ENCODE measurements at places on chromosomes 6 and 20.

DNA sequence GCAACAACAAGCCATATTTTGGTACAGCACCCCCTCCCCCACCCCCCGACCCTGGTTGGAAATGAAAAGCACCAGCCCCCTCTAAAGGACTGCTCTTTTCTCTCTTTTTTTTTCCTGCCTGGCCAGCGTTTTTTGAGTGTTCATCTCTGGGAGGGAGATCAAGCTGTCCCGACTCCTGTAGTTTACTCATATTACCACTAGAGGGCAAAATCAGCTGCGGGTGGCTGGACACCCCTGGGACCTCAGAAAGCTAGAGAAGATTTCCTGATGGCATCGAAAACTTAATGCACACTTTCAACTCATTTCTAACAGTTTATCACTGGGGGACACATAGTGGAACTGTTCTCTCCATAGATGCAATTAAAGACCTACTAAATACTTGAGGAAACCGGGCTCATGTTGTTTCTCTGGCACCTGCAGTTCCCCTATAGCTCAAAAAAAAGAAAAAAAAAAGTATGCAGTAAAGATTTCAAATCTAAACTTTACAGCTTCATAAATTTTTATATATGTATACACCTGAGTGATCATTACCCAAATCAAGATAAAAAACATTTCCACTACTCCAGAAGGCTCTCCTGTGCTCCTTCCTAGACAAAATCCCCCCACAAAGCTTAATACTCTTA lies 24.4 kb downstream of the CNBD2 start:
- DNase-seq, result peak; percentile 57

- no peak for DNase-seq
These were observed 69.2 kb upstream of the CDYL start for GRCh38 chr6:4707011-4707410.

GRCh38 chr6:85983032-85983659 lies 340.5 kb upstream of the SYNCRIP start:
- no peak for DNase-seq

DNA sequence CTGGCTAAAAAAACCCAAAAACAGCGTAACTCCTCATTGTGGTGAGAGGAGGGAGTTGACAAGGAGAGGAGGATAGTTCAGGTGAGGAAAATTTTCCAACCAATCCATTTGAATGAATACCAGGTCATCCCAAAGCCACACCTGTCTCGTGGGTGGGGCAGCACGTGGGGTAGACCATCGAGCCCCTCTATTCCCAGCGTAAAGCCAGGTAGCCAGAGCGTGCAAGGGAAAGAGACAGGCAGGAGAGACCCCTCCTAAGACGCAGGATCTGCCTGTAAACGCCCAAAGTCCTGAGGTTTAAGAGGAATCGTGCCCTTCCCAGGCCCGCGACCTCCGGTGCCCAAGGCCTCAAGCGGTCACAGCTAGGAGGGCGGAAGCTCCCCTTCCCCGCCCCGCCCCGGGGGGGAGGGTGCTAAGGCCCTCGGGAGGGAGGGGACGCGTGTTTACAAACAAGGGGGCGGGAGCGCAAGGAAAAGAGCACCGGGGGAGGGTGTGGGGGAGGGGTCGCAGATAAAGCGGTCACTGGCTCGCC lies 712 bp downstream of the RXRB start:
- peak; percentile 70 for DNase-seq

GRCh38 chr6:74115674-74116073 lies 419.7 kb downstream of the CD109 start:
- DNase-seq, result no peak
